ENCODE measurements at places on chromosomes 13 and 19.

- DNase-seq, result peak; percentile 10
Measured at GRCh38 chr19:51407511-51408131, 9.8 kb downstream of the SIGLEC10 start.

- no peak for DNase-seq
Measured at GRCh38 chr19:28971049-28971448, 241.9 kb downstream of the UQCRFS1 start.

GRCh38 chr19:647566-648284 lies 8.0 kb downstream of the FGF22 start:
- no peak for DNase-seq

DNA sequence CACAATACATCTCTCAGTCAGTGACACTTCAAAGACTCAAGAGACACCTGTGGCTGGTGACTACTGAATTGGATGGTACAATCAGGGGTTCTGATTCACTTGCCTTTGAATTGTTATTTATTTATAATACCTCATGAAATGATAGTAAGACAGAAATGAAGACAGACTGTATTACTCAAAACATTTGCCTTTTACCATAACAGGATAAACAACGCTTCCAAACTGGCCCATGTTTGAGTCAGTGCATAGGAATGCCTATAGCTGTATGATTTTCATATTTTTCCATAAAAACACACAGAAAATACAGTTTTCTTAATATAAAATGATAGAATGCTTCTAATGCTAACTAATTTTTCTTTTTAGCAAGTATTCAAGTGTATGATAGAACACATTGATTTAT lies 59.5 kb upstream of the FGF14 start:
- no peak for DNase-seq

DNA sequence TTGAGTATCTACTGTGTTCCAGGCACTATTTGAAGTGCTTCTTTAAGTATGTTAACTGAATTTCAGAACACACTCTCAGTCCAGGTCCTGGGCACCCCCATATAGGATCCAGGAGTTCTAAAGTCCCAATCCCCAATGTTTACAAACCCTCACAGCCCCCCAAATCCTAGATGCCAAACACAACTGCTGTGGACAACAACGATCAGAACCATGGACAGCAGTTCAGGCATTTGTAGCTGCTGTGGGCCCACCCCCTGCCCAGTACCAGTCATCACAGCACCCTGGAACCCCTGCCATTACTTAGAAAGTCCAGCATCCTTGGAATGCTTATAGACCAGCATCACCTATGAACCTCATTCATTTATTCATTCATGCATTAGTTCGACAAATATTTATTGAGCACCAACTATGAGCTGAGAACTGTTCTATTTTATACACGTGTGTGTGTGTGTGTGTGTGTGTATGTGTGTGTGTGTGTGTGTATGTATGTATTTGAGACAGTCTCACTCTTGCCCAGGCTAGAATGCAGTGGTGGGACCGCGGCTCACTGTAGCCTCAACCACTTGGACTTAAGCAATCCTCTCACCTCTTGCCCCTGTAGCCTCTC lies 19.3 kb upstream of the SDHAF1 start:
- no peak for DNase-seq

GRCh38 chr19:14775869-14776586 lies 2.3 kb downstream of the ADGRE2 start:
- no peak for DNase-seq

GRCh38 chr19:7705387-7706187 lies 3.7 kb upstream of the FCER2 start:
- peak; percentile 76 for DNase-seq

GRCh38 chr19:2957160-2957559 lies 12.4 kb upstream of the ZNF77 start:
- no peak for DNase-seq

GRCh38 chr19:8028951-8029491 lies 23.5 kb upstream of the CCL25 start:
- no peak for DNase-seq

DNA sequence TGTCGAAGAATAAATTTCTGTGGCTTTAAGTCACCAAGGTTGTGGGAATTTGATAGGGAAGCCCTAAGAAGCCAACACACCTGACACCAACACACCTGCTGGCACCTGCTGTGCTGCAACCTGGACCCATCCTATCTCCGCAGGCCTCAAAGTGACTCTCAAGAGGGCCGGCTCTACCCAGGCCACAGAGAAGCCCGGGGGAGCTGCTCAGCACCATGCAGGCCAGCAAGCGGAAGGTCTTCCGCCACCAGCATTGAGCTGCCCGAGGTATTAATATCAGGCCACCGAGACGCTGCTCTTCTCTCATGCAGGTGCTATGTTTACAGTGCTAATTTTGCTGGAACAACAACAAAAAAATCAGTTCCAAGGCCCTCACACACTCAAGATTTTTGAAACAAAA lies 32.2 kb upstream of the CD33 start:
- no peak for DNase-seq

DNA sequence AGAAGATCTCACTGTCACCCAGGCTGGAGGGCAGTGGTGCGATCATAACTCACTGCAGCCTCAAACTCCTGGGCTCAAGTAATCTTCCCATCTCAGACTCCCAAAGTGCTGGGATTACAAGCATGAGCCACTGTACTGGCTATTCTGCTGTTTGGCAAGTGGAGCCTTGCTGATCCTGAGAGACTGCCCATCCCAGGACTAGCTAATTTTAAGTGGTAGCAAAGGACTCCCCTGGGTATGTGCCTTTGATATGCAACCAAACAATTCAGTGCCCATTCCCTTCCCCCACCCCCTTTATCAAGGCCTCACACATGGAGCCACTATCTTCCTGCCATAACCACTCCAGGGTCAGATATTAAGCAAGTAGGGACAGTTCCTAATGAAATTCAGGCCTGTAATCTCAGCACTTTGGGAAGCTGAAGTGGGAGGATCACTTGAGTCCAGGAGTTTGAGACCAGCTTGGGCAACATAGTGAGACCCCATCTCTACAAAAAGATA lies 17.0 kb upstream of the ZNF460 start:
- DNase-seq, result no peak

DNA sequence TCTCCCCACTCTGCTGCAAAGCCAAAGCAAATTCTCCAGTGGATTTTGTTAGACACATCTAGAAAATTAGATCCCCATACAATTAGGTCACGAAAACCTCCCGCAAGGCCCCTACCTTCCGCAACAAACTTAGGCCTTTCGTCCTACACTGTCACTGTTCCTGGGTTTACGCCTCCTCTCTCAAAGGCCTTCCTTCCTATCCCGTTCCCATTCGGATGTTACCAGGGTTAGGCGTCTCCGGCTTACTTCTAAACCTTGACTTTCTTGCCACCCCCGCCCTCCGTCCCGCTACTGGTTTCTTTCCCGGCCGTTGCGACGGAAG lies 754 bp downstream of the RNF6 start:
- DNase-seq, result no peak

GRCh38 chr13:91212231-91212630 lies 135.3 kb upstream of the MIR17HG start:
- no peak for DNase-seq

- no peak for DNase-seq
Measured at GRCh38 chr19:9901020-9901419, 35.3 kb downstream of the OLFM2 start.

DNA sequence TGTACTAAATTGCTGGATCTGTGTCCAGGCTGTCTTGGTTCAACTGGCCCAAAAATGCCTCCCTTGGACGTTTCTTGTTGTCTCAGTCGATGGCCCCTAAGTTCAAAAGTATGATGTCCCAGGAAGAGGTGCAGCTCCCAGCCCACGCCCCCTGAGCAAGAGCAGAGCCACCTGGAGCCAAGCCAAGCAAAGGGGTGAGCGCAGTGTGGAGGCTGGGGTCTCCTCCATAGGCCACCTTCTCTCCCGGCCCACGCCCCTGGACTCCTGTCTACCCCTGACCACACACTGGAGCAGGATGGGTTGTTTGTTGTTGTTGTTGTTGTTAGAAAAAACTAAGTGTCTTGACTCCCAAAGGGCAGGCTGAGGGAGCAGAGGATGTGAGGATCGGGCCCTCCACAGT lies 26.0 kb upstream of the NPAS1 start:
- no peak for DNase-seq

- DNase-seq, result peak; percentile 52
Measured at GRCh38 chr19:45404557-45405434, at the start of gene PPP1R13L. TSS of gene PPP1R13L (minus strand) at chr19:45405069. CDS start at chr19:45398318, 6,751 bp downstream.

GRCh38 chr19:38061294-38061693 lies 154.3 kb downstream of the SIPA1L3 start:
- DNase-seq, result no peak

GRCh38 chr19:40425450-40426287 lies at the start of gene SERTAD1:
TSS of gene SERTAD1 (minus strand) at chr19:40425992. CDS start at chr19:40423546, 2,446 bp downstream.
- DNase-seq, result peak; percentile 100

DNA sequence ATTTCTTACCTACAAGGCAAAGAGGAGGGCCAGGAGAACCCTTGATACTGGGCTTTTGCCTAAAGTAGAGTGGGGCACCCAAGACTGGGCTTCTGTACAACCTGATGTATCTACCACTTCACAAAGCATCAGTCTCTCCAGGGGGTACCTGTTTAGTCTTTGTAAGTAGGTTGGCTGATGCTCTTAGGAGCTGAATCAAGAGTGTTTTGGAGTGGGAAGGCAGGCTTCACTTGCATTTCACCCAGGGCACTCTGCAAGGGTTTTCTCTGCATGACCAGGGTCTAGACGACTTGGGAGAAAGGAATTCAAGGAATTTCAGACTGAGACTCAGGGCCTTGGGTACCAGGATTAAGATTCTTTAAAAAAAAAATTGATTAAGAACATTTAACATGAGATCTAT lies 361.5 kb downstream of the RFC3 start:
- no peak for DNase-seq

- no peak for DNase-seq
Measured at GRCh38 chr13:106796280-106797047, 228.5 kb upstream of the ARGLU1 start.

- peak; percentile 73 for DNase-seq
Measured at GRCh38 chr19:48513289-48514122, 1.9 kb upstream of the LMTK3 start.

- peak; percentile 65 for DNase-seq
Measured at GRCh38 chr19:54462655-54463530, 685 bp downstream of the LENG9 start.

- DNase-seq, result no peak
Measured at GRCh38 chr19:18863843-18864362, 32.1 kb downstream of the CERS1 start.

GRCh38 chr19:29537601-29538000 lies 11.8 kb downstream of the VSTM2B start:
- DNase-seq, result no peak

GRCh38 chr13:25375727-25376358 lies 4.1 kb downstream of the ATP8A2 start:
- no peak for DNase-seq

GRCh38 chr13:61406275-61406674 lies 9.4 kb downstream of the PCDH20 start:
- no peak for DNase-seq

GRCh38 chr13:51148223-51148951 lies 37.3 kb upstream of the C13orf42 start:
- no peak for DNase-seq

DNA sequence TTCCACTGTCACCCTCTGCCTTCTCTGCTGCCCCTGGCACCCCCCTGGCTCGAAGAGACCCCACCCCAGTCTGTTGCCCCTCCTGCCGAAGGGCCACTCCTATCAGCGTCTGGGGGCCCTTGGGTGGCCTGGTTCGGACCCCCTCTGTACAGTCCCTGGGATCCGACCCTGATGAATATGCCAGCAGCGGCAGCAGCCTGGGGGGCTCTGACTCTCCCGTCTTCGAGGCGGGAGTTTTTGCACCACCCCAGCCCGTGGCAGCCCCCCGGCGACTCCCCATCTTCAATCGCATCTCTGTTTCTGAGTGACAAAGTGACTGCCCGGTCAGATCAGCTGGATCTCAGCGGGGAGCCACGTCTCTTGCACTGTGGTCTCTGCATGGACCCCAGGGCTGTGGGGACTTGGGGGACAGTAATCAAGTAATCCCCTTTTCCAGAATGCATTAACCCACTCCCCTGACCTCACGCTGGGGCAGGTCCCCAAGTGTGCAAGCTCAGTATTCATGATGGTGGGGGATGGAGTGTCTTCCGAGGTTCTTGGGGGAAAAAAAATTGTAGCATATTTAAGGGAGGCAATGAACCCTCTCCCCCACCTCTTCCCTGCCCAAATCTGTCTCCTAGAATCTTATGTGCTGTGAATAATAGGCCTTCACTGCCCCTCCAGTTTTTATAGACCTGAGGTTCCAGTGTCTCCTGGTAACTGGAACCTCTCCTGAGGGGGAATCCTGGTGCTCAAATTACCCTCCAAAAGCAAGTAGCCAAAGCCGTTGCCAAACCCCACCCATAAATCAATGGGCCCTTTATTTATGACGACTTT lies 2.0 kb downstream of the ZFP36 start:
- DNase-seq, result no peak

- DNase-seq, result no peak
Measured at GRCh38 chr19:4506449-4507149, 11.7 kb downstream of the PLIN4 start.

DNA sequence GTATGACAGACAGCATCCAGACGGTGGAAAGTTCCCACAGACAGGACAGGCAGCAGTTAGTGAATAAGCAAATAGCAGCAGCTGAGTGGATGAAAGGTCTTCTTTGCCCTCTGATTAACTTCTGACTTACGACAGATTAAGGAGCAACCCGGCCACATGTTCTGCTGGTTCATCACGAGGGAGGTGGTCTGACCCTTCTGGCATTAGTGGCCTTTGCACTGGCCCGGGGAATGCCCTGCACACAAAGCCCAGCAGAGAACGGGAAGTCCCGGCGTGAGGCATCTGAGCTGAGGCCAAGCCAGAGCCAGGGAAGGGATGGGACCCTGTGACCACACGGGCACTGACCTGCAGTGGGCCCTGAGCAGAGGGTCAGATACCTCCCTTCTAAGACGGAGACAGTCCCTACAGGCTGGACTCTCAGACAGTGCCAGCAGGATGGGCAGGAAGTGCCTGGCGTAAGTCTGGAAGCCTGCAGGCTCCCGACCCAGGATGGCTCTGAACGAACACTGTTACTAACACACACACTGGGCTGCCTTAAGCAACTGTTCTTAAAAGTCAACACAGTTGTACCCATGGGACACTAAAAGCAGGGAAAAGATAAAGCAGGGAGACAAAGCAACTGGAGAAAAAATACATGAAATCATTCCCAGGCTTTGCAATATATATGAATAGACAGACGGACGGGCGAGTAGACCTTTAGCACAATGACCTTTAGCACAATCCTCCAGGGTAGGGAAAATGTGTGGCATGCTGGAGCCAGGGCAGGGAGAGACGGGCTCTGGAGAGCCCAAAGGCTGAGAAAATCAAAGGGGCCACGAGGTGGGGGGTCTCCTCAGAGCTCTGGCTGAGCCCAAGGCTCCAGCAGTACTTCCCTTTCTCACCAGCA lies 6.3 kb downstream of the C19orf12 start:
- no peak for DNase-seq
